ENCODE measurements at places on chromosomes 7 and 10.

GRCh38 chr10:132904181-132904813 is 38.1 kb downstream of the CFAP46 start:
- DNase-seq: no peak

DNA sequence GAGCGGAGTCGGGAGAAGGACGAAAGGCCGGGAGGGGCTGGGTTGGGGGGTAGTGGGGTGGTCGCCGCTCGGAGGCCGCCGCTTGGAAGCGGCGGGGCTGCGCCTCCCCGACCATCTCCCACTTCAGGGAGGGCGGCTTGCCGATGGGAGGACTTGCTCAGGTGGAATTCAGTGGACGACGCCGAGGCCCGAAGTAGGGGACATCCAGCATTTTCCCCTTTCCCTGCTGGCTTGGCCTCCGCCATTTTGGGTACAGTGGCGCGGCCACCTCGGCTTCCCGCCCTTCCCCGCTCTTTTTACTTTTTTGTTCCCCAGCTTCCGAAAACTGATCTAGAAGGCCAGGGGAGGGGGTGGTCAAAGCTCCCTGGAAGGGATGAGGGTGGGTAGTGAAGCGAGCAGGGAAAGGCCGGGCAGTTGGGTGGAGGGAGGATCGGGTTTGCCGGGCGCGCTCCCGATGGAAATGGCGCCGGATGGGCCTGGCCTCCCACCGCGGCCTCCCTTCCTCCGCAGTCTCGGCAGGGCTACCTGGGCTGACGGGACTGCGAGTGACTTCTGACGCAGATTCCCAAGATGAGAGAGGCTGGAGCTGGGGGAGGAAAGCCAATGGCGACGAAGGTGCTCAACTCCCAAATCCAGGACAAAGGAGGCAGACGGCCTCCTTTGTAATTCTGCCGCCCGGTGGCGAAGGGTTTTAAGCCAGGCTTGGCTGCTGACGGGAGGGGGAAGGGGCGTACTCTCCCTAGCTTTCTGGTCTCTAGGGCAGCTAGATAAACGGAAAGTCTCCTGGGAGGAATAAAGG is at the start of gene PBLD:
Gene PBLD, minus strand, starts transcription at position 670 of the 799 bp plus-strand sequence. CDS start 26,084 bp downstream, outside the sequence.
- DNase-seq: peak; percentile 75

- DNase-seq: no peak
Observed at GRCh38 chr10:78063236-78063635, 29.6 kb downstream of the RPS24 start.

- no peak for DNase-seq
Observed at GRCh38 chr10:84837041-84837812, 508.8 kb downstream of the CCSER2 start.

All from NCI-H226 (cell line).